Natural killer cell (primary cell): ENCODE measurements at places on chromosomes 3 and 15. TPM values are rescaled to one million over a fixed set of nuclear protein-coding genes. Genes with fewer than 3 reads are reported as not detected.

LRRIQ4 gene
- not detected for total RNA-seq

- H3K27ac ChIP-seq, result no peak overlapping the region
- no peaks in the 10 kb centered on the region for H3K27me3 ChIP-seq
- DNase-seq, result no peak
- H3K4me3 ChIP-seq, result no peak overlapping the region
- H3K4me1 ChIP-seq, result peaks cover 42% of the 10 kb centered on the region
These were observed 20.8 kb downstream of the NBEAL2 start for GRCh38 chr3:47000198-47000815.

ARL6IP5 gene
- 132 TPM for total RNA-seq

DNA sequence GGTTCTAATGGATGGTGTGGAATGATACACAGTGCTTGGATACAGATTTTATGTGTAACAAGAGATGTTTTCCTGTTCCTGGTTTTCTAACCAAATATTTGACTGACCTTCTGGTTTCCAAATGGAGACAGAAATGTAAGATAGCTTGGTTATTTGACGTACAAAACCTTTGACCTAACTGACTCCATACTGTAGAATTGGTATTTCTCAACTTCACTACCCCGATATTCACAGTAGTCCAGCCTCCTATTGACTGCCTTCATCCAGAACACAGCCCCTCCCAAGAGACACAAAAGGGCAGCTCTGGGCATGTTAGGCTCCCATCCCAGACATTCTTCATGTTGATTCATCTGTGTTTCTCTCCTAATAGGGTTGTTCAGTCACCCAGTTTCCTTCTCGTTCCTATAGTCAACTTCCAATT, 33.4 kb downstream of the MYO1E start:
- H3K4me1 ChIP-seq, result peaks cover 12% of the 10 kb centered on the region
- DNase-seq, result no peak
- H3K27ac ChIP-seq, result no peak overlapping the region

HTD2 gene
- 3.7 TPM for total RNA-seq
